ENCODE measurements at places on chromosomes 5 and 9.
A peak's percentile ranks its signal among the peaks of the same experiment; 100 is the strongest.

DNA sequence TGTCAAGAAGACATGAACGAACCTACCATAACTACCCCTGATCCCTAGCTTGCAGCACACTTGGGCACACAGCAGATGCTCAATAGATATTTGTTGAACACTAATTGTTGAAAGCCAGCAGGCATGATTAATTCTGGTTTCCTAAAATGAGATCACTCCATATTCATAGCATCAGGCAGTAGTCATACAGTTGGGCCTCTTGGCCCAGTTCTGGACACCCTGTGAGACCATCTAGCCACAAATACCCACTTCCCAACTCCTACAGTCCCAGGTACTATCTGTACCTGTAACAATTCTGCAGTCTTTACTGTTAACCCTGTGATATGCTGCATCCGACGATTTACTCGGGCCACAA lies 24.2 kb downstream of the P4HA2 start:
- DNase-seq: no peak

DNA sequence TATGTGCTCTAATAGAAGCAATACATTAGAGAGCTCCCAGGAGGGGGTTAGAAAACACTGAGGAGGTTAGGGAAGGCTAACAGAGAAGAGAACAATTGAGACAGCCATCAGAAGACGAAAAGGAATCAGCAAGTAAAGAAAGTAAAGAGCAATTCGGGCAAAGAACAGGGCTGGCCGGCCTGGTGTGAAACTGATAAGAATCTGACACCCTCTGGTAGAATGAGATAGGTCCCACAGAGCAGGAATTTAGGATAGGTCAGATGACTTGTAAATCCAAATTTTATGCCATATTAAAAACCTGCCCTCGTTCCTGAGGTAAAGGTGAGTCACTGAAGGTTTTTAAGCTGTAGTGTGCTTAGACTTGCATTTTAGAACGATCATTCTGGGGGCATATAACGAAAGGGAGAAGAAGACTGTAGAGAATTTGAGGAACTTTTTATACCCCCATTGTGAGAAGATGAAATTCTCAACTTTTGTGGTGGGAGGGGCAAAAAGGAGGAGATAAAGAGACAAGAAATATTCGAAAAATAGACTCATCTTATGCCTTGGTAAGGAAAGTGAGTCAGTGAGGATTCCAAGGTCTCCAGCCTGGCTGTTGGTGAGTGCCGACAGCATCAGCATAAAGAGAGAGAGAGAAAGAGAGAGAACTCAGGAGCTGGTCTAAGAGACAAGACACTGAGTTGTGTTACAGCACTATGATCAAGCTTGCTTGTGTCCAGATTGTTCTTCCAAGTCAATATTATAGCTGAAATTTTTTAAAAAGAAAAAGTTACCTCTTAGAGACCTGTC lies 51.3 kb downstream of the TMEM167A start:
- no peak for DNase-seq

- peak; percentile 83 for DNase-seq
Measured at GRCh38 chr9:100352727-100353505, at the start of gene TEX10. TSS of gene TEX10 (minus strand) at chr9:100352942. CDS start at chr9:100349363, 3,579 bp downstream.

DNA sequence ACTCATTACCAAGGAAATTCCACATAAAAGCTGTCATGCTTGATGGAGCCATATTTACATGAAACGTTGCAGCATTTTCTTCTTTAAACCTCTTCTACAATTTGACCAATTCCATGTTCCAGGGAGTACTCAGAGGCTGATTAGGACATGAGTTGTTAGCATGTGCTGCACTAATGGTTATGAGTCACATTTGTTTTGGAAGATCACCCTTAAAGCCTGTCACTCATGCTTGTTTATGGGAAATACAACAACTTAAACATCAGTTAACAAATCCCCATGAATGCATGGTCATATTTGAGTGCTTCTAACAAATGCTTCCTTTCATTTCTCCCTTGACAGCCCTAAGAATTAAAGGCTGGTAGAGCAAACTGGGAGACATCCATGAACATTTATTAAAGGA lies 156.1 kb downstream of the GHR start:
- no peak for DNase-seq

DNA sequence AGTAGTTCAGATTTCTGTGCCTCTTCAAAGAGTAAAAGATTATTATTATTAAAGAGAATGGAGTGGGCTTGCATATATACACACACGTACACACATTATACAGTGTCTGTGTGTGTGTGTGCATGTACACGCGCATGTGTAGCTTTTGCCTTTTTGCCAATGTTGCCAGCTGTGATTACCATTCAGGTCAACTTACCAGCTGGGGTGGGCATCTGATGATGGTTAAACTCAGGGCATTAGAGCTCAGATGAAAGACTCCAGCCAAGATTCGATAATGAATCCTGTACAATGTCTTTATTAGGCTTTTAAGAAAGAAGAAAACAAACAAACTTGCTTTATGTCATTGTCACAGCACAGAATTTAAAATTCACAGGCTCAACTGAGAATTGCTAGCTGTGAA lies 296.5 kb upstream of the DMAC1 start:
- no peak for DNase-seq

DNA sequence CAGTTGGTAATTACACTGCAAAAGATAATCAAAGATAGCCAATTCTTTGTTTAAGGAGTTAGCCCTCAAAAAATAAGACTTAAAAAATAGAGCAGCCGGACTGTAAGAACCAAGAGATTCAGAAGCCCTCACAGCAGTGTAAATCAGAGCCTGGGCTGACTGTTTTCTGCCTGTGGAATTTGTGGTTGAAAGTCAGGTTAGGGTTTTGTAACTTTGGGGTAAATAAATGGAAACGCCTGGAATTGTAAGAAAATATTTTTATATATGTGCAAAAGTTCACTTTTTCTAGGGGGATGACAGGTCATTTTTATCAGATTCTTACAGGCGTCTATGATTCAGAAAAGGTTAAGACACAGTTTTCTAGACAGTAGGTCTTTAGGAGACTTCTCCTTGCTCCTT lies 35.6 kb downstream of the KLHL3 start:
- peak; percentile 10 for DNase-seq

- no peak for DNase-seq
Measured at GRCh38 chr5:34863946-34864345, 25.0 kb downstream of the TTC23L start.

DNA sequence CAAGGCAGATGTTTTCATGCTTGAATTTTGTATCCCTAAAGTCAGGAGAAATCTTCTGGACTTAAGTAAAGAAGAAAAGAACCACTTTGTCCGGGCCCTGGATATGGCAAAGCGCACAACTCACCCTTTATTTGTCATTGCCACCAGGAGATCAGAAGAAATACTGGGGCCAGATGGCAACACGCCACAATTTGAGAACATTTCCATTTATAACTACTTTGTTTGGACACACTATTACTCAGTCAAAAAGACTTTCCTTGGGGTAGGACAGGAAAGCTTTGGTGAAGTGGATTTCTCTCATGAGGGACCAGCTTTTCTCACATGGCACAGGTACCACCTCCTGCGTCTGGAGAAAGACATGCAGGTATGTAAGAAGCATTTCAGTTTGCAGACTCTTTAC lies 2.3 kb downstream of the TYRP1 start:
- no peak for DNase-seq

GRCh38 chr9:25716220-25716872 lies 38.1 kb upstream of the TUSC1 start:
- DNase-seq: peak; percentile 31

GRCh38 chr5:93342563-93343061 lies 238.4 kb downstream of the NR2F1-AS1 start:
- no peak for DNase-seq

- DNase-seq: no peak
Measured at GRCh38 chr5:10502578-10502977, 60.9 kb downstream of the ROPN1L start.

DNA sequence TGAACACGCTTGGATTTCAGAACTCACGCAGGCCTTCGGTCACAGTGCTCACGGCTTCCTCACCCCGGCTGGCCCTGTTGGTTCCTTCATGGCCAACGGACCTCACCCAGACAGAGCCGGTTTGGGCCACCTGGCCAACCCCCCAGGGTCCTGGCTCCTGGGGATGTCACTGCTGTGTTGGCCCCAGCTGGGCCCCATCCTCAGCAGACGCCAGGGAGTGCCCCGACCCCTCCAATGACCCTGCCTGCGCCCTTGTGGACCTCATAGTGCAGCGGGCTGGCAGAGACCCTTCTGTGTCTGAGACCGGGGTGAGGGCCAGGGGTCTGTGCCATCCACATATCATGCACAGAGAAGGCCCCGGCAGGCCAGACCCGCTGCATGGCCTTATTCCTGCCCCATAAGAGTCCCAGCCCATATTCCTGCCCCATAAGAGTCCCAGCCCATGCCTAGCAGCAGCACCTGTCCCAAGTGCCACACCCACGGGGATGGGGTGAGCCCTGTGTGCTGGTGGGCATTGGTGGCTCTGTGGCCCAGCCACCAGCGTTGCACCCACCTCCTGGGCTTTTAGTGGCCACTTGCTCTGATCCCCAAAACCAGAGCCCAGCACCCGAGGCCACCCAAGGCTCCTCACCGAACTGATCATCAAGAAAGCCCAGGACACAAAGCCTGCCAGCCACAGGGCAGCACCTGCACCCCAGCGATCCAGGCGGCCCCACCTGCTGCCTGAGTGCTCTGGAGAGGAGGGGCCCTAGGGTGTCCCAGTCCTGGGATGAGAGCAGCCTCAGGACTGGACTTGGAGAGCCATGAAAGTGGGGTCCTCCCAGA lies 1.3 kb upstream of the LPCAT1 start:
- no peak for DNase-seq

GRCh38 chr9:78261403-78262001 lies 25.6 kb downstream of the CEP78 start:
- peak; percentile 32 for DNase-seq

- DNase-seq: no peak
Measured at GRCh38 chr9:73807952-73808351, 656.3 kb downstream of the ANXA1 start.

GRCh38 chr5:94691949-94692348 lies 73.5 kb downstream of the SLF1 start:
- peak; percentile 85 for DNase-seq

DNA sequence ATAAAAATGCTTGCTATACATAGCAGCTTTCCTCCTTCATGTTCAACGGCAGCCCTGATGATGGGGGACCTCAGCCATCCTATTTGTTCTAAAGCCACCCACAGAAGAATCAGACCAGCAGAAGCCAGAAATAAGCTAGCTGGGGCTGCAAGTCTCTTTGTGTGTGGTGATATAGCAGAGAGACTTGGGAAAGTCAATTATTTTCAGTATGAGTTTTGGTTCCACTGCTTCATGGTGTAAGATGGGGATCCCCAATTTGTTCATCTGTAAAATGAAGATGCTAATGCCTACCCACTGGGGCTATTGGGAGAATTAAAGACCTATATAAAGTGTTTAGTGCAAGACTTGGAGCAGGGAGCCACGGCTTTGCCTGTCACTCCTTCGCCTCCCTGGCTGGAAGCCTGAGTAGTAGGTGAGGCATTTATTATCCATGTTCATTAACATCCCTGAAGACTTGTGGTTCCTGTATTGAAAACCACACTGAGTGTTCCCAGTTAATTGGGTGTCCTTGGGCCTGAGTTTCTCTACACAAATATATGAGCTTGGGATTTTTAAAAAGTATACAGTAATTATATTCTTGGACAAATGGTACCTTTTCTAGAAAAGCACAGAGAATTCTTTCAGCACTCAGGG lies 210.1 kb upstream of the SLC24A2 start:
- no peak for DNase-seq

DNA sequence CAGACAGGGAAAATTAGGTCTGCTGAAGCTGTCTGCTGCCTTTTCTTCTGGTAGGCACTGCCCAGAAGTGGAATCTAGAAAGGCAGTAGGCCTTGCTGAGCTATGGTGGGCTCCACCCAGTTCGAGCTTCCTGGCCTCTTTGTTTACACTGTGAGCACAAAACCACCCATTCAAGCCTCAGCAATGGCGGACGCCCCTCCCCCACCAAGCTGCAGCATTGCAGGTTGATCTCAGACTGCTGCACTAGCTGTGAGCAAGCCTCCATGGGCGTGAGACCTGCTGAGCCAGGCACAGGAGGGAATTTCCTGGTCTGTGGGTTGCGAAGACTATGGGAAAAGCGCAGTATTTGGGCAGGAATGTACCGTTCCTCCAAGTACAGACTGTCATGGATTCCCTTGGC lies 18.5 kb downstream of the AGTPBP1 start:
- DNase-seq: no peak

DNA sequence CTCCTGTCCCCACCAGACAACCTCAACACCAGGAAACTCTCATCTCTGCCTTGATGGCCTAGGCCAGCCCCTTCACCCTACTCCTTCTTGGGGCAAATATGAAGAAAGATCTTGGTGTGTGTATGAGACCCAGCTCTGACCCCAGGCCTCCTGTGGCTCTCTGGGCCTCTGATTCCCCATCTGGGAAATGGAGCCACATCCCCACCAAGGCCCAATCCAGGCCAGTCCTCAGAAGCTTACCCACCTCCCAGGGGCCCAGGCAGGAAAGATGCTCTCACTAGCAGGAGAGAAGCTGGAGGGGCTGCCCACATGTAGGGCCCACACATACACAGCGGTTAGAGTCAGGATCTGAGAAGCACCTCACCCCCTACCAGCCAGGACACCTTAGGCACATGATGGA lies 38.9 kb downstream of the BICD2 start:
- no peak for DNase-seq
